ENCODE measurements at places on chromosomes 4 and X. TPM values are rescaled to one million over a fixed set of nuclear protein-coding genes. Genes with fewer than 3 reads are reported as not detected.

DMRTC1B gene
- total RNA-seq, result not detected

IL13RA2 gene
- not detected for total RNA-seq

REPS2 gene
- 2.2 TPM for total RNA-seq

CFAP47 gene
- not detected for total RNA-seq

CLDN22 gene
- total RNA-seq, result not detected

BBS12 gene
- total RNA-seq, result 3.3 TPM

PABPC1L2B gene
- not detected for total RNA-seq

NOX1 gene
- total RNA-seq, result not detected

AKAP14 gene
- not detected for total RNA-seq

OFD1 gene
- 17.8 TPM for total RNA-seq

SOWAHB gene
- total RNA-seq, result 2.6 TPM

VEGFD gene
- 0.20 TPM for total RNA-seq

- no peak for DNase-seq
- no peak overlapping the region for H3K27ac ChIP-seq
- peaks cover 1% of the 10 kb centered on the region for H3K27me3 ChIP-seq
- no peaks in the 10 kb centered on the region for H3K36me3 ChIP-seq
- no peak overlapping the region for H3K4me3 ChIP-seq
Observed at GRCh38 chr4:11338956-11339782, 89.5 kb downstream of the HS3ST1 start.

DNA sequence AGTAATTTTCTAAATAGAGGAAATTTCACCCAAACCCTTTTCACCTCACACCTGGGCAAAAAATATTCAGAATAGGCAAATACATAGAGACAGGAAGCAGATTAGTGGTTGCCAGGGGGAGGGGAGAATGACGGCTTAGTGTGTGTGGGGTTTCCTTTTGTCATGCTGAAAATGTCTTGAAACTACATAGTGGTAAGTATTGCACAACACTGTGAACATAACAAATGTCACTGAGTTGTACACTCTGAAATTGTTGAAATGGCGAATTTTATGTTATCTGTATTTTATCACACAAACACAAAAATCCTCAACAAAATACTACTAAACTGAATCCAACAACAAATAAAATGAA lies 60.7 kb upstream of the PLAC1 start:
- peaks cover 12% of the 10 kb centered on the region for H3K4me1 ChIP-seq
- DNase-seq, result no peak
- no peaks in the 10 kb centered on the region for H3K27me3 ChIP-seq
- H3K4me3 ChIP-seq, result no peak overlapping the region
- peak overlapping the region; percentile 13 for H3K27ac ChIP-seq

DNA sequence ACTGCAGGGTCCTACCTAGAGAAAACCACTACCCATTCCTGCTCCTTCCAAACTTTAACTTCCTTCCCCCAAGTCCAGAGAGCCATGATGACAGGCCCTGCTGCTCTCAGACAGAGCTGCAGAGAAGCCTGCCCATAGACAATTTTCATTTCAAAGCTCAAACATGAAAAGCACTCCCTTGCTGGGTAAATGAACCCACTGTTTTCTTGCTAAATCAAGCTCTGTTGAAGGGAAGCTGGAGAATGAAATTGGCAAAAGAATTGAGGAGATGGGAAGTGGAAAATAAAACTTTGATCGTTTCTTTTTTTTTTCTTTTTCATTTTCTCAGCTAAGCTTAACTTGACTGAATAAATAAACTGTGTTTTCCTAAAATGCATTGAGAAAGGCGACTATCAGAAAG lies 331.1 kb upstream of the CPEB2 start:
- H3K4me1 ChIP-seq, result peaks cover 4% of the 10 kb centered on the region
- H3K27me3 ChIP-seq, result peaks cover 22% of the 10 kb centered on the region
- H3K36me3 ChIP-seq, result no peaks in the 10 kb centered on the region
- DNase-seq, result no peak
- no peak overlapping the region for H3K27ac ChIP-seq

GRCh38 chr4:56187688-56188087 lies 199.6 kb downstream of the AASDH start:
- H3K27me3 ChIP-seq, result no peaks in the 10 kb centered on the region
- H3K36me3 ChIP-seq, result peaks cover 3% of the 10 kb centered on the region
- DNase-seq, result no peak
- H3K27ac ChIP-seq, result no peak overlapping the region
- H3K4me3 ChIP-seq, result no peak overlapping the region

DNA sequence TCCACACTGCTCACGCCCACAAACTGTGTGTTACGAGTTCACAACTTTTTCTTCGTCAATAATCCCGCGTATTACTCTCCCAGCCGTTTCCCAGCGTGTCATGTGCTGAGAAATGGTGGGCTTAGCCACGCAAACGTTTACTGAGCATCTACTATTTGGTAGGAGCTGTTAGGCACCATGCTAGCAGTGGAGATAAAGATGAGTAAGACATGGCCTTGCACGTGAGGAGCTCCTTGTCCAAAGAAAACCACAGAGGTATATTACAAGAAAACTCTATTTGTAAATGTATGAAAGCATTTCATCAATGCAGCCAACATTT lies 821 bp upstream of the TMEM128 start:
- no peaks in the 10 kb centered on the region for H3K27me3 ChIP-seq
- H3K4me1 ChIP-seq, result peaks cover 26% of the 10 kb centered on the region
- peak overlapping the region; percentile 88 for H3K4me3 ChIP-seq

DNA sequence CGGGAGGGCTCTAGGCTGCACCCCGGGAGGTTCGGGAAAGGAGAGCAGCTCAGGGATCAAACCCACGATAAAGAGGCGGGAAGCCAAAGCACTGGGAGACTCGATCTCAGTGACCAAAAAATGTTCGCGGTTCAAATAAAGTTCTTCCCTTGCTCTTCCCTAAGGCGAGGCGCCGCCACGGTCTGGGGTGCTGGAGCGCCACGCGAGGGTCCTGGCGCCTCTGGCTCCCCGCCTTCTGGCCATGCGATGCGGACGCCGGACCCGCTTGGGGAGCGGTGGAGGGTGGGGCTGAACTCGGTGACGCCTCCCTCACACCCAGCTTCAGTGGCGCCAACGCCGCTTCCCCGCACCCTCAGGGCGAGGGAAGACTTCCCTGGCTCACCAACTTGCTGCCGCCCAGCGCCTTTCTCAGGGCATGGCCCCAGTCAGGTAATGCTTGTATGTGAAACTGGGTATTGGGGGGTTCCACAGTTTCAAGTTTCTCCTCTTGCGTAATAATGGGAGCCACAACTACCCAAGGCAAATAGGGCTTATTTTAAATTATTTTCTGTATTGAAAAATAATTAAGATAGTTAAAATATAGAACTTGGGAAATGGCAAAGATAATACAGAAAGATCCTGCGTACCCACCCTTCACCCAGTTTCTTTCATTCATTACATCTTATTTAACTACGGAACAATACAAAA lies at the start of gene QRFPR:
TSS of gene QRFPR (minus strand) at position 243 of the 687 bp plus-strand sequence. CDS start 371 bp downstream, outside the sequence.
- H3K4me1 ChIP-seq, result peaks cover 14% of the 10 kb centered on the region
- peaks cover 2% of the 10 kb centered on the region for H3K36me3 ChIP-seq

DNA sequence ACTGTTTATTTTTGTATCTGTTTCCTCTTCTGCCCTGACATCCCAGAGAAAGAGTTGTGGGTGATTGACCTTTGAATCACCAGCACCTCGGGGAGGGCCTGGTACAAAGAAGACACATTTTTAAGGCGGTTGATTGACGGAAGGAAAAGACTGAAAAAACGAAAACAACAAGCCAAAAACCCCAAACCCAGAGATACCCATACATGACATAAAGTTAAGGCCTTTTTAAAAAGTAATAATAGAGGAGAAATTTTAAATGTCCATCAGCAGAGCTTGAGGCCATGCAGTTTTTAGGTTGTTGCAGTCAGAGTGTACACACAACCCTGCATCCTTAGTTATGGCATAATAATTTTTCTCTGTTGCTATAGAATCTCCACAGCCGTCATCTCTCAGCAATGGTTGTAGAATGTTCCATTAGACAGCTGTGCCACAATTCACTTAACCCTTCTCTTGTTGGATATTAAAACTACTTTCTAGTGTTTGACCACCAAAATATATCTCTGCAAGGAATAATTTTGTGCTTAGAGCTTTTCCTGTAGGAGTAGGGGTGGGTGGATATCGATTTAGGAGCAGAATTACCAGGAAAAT lies 110.2 kb downstream of the GNL3L start:
- H3K4me3 ChIP-seq, result peak overlapping the region; percentile 86
- H3K27ac ChIP-seq, result peak overlapping the region; percentile 99
- H3K4me1 ChIP-seq, result peaks cover 12% of the 10 kb centered on the region
- no peaks in the 10 kb centered on the region for H3K27me3 ChIP-seq
- no peaks in the 10 kb centered on the region for H3K36me3 ChIP-seq

DNA sequence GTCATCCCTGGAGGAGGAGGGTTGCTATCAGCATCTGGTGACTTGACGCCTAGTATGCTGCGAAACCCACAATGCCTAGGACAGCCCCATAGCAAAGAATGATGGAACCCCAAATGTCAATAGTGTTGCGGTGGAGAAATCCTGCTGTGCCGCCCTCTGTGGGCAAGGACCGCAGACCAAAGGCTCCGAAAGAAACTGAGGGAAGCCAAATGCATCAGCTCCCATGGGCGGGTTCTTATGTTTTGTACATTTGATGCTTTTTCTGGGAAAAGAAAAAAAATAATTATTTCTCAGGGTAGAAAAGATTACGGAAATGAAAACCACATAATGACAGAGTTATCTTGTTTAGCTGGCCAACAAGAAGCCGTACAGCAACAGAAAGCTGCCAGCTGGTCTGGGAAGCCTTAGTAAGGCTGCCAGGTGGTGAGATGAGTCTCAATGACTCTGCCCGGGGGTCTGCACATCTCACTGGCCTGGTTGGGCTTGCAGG lies 95.0 kb upstream of the TBL1X start:
- no peak for DNase-seq
- H3K27me3 ChIP-seq, result no peaks in the 10 kb centered on the region
- no peak overlapping the region for H3K27ac ChIP-seq
- no peaks in the 10 kb centered on the region for H3K36me3 ChIP-seq
- no peaks in the 10 kb centered on the region for H3K4me1 ChIP-seq

DNA sequence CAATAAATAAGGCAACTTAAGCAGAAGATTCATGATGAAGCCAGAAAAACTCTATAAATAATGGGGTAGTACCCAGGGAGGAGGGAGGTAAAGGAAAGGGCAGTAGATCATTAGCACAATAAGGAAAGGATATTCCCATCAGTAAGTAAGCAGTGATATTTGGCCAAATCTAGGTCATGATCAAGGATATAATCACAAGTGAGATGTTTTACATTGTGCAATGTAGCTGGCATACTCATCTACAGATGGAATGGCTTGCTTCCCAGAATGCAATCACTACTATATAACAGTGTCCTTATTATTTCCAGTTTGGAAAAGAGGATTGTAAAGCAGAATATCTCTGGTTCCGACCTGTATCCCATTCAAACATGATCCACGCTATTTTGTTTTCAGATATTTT lies 483.4 kb downstream of the RPA4 start:
- no peak overlapping the region for H3K4me3 ChIP-seq
- H3K27ac ChIP-seq, result no peak overlapping the region
- H3K36me3 ChIP-seq, result no peaks in the 10 kb centered on the region
- DNase-seq, result no peak
- no peaks in the 10 kb centered on the region for H3K27me3 ChIP-seq

DNA sequence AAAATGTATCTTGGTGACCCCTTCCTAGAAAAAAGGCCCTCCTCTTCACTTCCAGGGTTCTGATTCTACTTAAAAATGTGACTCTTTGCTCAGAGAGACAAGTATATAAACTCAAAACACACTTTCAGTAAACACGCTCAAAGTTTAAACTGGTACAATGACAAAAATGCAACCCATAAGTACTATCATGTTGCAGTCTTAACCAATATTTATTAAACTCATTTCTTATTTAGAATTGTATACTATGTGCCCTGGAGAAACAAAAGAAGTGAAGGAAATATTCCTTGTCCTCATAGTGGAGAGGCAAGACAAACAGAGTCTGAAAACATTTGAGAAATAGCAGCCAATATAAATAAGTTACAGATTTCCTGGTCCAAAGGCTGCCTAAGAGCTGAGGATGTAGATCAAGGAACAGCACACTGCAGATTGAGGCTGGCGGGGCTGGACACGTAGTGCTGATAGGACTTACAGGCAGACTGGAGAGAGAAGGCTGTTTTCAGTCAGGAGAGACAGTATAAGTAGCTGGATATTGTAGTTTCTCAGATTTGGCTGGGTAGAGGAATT lies 39.1 kb upstream of the ANXA3 start:
- H3K36me3 ChIP-seq, result no peaks in the 10 kb centered on the region
- no peak for DNase-seq
- no peaks in the 10 kb centered on the region for H3K27me3 ChIP-seq
- H3K4me3 ChIP-seq, result no peak overlapping the region
- H3K4me1 ChIP-seq, result no peaks in the 10 kb centered on the region

DNA sequence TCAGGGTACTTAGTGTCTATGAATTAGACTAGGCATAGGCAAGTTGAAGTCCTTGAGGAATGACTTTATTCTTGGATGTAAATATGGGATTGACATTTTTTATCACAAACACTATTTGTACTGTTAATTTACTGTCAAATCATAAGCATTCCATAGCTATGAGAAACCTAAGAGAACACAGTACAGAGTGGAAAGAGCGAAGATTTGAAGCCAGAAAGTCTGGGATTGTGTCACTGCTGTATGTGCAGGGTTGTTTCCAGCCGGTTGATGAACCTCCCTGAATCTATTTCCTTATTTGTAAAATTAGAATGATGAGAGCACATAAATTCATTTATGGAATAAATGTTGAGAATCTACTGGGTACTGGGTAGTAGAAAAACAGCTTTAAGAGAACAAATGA lies 14.4 kb upstream of the KLHL5 start:
- no peaks in the 10 kb centered on the region for H3K36me3 ChIP-seq
- peaks cover 47% of the 10 kb centered on the region for H3K4me1 ChIP-seq
- H3K27ac ChIP-seq, result peak overlapping the region; percentile 69
- no peaks in the 10 kb centered on the region for H3K27me3 ChIP-seq
- peak overlapping the region; percentile 20 for H3K4me3 ChIP-seq

DNA sequence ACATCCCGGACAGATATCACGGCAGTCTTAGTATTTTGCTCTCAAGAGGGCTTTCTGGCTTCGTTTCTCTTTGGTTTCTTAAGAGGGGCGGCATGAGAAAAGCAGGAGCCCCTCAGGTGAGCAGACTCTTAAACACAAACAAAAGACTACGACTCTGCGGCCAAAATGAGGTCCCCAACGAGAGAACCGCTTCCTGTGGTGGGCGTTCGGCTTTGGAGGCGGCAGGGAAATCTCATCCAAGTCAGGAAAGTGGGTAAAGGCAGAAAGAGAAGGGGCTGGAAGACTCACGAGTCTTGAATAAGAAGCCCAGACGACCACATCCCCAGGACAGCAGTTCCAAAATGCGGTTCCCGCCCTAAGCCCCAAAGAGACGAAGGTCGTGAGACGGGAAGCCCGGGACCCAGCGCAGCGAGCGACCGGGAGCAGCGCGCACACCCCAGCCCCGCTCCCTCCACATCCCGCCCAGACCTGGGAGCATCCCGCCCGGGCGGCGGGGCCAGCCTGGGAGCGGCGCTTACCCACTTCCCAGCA lies 409 bp downstream of the UGDH start:
- H3K36me3 ChIP-seq, result peaks cover 14% of the 10 kb centered on the region
- peak overlapping the region; percentile 97 for H3K27ac ChIP-seq
- H3K4me3 ChIP-seq, result peak overlapping the region; percentile 95
- DNase-seq, result no peak
- H3K4me1 ChIP-seq, result peaks cover 51% of the 10 kb centered on the region

Measured in chondrocyte (in vitro differentiated cells).